Caudate nucleus (tissue), 63 donors: ENCODE measurements at places on chromosomes 16 and 17.

DNA sequence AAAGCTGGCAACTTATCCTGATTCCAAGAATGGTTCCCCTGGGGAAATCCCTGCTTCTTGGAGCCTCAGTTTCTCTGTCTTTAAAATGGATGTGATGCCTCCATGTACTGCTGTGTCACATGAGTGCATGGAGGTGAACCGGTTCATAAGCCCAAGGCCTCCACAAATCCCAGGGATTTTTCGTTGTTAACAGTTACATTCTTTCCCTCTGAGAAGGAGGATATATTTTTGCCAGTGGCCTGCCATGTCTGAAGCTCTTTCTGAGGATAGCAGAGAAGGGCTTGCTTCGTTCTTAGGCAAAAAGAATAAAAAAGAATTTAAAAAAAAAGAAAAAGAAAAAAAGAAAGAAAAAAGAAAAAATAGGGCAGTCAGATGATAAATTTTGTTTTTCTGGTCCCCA, 52.2 kb upstream of the CIBAR2 start:
- no peak for DNase-seq

- no peak for DNase-seq
Observed at GRCh38 chr17:11671126-11671525, 72.9 kb downstream of the DNAH9 start.

GRCh38 chr16:2739625-2740430, 12.6 kb upstream of the SRRM2 start:
- DNase-seq = no peak

DNA sequence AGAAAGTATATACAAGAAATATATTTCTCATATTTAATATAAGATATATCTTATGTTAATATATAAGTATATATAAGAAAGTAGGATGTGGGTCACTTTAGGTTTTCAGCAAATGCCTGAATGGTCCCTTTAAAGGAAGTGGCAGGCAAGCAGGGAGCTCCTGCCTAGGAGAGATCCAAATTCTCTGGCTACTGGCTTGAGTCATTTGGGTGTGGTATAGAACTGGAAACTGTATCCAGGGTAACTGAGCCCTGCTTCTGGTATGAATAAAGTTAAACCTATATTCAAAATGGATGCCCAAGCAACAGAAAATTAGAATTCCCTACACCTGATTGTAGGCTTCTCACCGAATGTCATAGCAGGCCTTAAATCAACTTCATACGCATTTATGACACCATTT, 144.4 kb downstream of the ZNF18 start:
- DNase-seq = no peak

- no peak for DNase-seq
Observed at GRCh38 chr16:17273142-17273561, 197.6 kb downstream of the XYLT1 start.

DNA sequence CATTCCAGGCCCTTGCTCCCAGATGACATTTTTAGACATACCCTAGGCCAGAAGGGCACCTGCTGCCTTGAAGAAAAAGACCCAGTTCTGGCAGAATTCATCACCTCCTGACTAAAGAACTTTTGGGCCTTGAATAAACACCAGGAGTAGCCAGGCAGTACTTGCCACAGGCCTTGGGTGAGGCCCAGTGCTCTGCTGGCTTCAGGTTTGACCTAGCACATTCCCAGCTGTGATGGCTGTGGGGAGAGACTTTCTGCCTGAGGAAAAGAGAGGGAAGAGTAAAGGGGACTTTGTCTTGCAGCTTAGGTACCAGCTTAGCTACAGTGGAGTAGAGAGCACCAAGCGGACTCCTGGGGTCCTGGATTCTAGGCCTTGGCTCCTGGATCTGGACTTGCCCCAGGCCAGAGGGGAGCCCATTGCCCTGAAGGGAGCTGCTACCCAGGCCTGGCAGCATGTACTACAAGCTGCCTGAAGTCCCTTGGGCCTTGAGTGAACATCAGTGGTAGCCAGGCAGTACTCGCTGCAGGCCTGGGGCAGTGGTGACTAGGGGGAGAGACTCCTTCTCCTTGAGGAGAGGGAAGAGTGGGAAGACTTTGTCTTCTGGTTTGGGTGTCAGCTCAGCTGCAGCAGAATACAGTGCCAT, 44.3 kb downstream of the ABCA8 start:
- DNase-seq = peak; percentile 44

DNA sequence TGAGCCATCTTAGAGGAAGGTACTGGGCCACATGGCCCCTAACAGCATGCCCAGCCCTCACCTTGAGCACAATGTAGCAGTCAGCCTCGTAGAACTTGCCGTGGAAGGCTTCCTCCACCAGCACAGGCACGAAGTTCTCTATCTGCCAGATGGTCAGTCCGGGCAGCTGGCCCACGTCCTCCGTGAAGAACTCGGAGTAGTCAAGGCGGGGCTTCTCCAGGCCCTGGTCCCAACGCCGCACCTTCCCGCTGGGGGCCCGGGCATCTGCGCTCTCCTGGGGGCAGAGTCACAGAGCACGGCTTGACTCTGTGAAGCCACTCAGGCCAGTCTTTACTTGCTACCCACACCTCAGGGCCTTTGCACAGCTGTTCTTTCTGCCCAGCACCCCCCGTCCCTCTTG, 7.3 kb downstream of the FLII start:
- DNase-seq = no peak

GRCh38 chr17:61323003-61323908, 76.4 kb upstream of the TBX2 start:
- DNase-seq = no peak

DNA sequence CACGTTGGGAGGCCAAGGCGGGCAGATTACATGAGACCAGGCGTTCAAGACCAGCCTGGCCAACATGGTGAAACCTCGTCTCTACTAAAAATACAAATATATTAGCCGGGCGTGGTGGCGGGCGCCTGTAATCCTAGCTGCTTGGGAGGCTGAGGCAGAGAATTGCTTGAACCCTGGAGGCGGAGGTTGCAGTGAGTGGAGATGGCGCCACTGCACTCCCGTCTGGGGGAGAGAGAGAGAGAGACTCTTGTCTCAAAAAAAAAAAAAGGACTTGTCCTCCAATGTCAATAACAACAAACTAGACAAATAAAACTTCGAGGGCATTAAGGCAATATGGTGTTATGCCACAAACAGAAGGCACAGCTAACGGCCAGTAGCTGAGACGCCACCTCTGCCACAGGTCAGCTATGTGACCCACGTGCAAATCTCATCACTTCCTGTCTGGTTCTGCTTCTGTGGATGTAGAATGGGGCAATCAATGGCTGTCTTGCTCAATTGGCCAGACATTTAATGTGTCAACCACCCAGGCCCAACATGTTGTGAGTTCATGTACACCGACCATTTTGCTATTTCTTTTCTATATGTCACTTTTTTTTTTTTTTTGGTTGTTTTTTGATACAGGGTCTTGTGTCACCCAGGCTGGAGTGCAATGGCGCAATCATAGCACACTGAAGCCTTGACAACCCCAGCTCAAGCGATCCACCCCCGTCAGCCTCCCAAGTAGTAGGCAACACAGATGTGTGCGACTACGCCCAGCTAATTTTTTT, 834 bp upstream of the TXNDC11 start:
- DNase-seq = no peak

- DNase-seq = no peak
Observed at GRCh38 chr17:9467518-9467917, 108.1 kb downstream of the STX8 start.

GRCh38 chr17:74172700-74173099, 30.8 kb upstream of the RPL38 start:
- no peak for DNase-seq

DNA sequence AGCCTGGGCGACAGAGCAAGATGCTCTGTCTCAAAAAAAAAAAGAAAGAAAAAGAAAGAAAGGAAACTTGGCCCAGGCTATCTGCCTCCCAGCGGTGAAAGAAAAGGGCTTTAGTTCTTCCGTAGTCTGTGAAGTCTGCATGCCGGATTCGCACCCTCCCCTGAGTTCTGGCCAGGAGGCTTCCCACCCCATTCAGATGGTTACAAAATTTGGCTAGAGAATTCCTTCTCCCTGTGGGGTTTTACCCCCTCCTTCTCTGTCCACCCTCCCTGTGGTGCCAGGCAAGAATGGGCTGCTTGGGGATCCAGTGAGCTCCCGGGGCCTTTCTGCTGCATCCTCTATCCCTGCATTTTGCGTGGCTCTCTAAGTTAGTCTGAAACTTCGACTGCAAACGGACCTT, 37.8 kb downstream of the PAFAH1B1 start:
- no peak for DNase-seq

DNA sequence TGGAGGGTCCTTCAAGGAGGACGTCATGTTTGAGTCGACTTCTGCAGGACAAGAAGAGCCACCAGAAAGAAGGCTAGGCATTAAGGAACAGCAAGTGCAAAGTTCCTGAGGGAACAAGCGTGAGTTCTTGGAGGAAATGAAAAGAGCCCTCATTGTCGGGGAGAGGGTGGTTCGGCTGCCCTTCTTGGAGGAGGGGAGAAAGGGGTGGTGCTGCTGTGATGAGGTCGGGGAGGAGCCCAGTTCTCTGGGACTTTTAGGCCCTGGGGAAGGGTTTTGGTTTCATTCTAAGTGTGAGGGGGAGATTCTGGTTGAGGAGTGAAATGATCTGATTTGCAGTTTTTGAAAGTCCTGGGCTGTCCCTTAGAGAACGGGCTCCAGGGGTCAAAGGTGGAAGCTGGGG, 4.1 kb downstream of the BICDL2 start:
- no peak for DNase-seq

GRCh38 chr17:82157046-82158035, 55.3 kb downstream of the CCDC57 start:
- no peak for DNase-seq

- no peak for DNase-seq
Observed at GRCh38 chr16:52471650-52472370, 75.1 kb downstream of the TOX3 start.

DNA sequence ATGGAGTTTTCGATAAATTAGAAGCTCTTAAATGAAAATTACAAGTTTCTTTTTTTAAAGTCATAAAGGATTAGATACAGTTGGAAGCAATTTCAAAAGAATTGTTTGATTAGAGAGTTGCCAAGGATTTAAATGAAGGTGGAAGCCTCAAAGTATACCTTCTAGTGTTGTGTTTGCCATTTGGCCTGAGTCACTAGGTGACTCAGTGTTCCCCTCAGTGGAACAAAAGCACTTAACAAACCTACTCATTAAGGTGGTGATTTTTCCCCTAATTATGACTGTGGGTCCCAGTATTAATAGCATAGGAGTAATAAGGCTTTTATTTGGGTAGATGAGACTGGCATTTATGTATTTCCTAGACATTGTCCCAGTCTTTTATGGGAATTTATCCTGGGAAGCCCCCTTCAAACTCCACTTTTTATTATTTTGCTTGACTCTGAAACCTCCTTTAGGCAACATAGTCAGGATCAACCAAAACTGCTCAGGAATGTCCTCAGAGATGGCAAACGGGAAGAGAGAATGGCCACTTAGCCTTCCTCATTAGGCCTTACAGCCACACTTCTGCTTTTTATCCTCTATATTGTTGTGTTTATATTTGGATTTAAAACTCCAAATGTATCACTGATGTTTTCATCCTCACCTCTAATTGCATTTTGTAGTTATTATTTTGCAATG, 161.0 kb downstream of the FTO start:
- DNase-seq = no peak

- no peak for DNase-seq
Observed at GRCh38 chr17:13355054-13355453, 246.7 kb downstream of the HS3ST3A1 start.
